Stimulated activated naive CD4-positive, alpha-beta T cell (primary cell): ENCODE measurements at places on chromosomes 1 and 21.

DNA sequence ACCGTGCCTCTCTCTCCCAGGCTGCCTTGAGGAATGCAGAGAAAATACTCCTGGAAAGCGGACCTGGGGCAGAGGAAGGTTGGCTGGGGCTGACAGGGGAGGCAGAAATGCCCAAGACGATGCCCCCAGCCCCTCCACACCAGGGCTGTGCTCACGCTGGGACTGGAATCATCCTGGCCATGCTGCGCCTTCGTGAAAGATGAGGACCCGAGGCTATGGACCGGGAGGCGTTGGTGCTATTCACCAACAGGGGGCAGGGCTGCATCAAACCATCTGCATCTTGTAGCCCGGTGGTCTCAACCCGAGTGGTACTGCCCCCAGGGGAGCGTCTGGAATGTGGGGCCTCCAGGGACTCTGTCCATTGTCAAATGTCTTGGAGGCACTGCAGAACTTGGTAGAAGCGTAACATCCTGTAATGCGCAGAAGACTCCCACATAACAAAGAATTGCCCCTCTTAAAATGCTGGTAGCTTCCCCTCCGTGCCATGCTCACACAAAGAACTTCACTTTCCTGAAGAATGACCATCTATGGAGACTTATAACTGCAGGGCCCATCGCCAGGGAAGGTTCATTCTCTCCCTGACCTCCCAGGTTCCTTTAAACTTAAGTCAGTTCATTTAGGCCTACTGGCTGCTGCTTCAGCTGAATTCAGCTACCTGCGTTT lies 251.2 kb downstream of the RRAGC start:
- no peak for DNase-seq

GRCh38 chr1:43232074-43232473 lies 37.7 kb upstream of the TMEM125 start:
- no peak for DNase-seq

GRCh38 chr1:205066141-205066818 lies 18.0 kb downstream of the TMEM81 start:
- DNase-seq, result no peak

DNA sequence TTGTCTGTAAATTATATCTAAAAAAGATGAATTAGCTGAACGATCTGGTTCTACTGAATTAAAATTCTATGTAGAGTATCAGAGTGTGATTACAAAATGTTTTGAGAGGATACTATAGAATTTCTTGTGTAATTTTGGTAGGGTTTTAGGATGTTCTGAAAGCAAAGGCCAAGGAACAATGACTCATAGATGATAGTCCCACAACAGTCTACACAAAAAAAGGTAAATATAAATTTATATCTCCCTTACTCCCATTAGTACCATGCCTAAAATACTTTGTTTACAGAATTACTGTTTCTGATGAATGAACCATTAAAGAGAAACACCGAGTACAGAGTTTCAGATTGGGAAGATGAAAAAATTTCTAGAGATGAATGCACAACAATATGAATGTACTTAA lies 9.5 kb downstream of the EDEM3 start:
- no peak for DNase-seq

- no peak for DNase-seq
Measured at GRCh38 chr21:45126204-45126626, 51.8 kb downstream of the ADARB1 start.

DNA sequence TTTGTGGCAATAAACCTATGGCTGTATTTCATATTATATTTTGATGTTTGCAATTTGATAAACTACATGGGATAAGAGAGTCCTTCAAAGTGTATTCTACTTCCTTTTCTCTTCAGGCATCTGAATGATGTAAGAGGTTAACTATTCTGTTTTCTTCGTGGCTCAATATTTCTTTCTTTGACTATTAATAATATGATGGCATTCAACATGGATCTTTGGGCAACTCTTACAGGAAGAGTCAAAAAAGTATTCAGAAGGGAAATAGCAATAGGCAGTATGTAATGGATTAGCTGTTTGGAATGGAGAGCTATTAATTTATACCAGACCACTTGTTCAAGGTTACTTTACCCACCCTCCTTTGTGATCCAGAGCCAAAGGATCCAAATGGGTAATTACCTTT lies 74.4 kb downstream of the HMCN1 start:
- DNase-seq, result no peak

DNA sequence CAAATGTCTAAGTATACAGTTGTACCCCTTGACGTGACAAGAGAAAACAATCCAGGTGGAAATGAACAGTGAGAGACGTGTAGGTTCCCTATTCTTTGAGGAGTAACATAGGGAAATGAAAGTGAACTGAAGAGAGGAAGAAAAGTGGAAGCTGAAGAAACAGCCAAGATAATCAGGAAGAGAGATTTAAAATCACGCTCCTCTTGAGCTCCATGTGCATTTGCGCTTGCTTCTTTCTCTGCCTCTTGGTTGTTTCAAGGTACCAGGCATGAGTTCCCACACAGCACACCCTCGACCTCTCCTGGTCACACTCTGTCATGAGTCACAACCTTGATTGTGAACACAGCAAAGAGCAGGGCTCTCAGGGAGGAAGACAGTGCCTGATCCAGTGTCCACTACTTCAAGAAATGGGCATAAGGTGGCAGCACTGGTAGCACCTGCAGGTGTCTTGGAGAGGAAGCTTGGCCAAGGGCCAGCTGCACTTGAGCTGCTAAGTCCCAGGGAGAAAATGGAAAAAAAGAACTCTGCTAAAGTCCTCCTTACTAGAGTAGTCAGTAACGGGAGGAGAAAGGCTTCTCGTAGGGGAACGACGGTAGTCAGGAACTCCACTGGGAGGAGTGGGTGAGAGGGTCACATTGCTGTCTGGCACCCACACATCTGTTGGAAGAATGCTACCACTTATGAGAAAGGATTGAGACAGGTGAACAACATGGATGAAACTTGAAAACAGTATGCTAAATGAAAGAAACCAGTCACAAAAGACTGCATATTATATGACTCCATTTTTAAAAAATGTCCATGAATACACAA lies 18.3 kb upstream of the ARID1A start:
- peak; percentile 38 for DNase-seq

GRCh38 chr1:19694298-19694697 lies 29.6 kb downstream of the HTR6 start:
- no peak for DNase-seq

GRCh38 chr1:15833842-15834405 lies 13.6 kb upstream of the SPEN start:
- DNase-seq, result no peak

DNA sequence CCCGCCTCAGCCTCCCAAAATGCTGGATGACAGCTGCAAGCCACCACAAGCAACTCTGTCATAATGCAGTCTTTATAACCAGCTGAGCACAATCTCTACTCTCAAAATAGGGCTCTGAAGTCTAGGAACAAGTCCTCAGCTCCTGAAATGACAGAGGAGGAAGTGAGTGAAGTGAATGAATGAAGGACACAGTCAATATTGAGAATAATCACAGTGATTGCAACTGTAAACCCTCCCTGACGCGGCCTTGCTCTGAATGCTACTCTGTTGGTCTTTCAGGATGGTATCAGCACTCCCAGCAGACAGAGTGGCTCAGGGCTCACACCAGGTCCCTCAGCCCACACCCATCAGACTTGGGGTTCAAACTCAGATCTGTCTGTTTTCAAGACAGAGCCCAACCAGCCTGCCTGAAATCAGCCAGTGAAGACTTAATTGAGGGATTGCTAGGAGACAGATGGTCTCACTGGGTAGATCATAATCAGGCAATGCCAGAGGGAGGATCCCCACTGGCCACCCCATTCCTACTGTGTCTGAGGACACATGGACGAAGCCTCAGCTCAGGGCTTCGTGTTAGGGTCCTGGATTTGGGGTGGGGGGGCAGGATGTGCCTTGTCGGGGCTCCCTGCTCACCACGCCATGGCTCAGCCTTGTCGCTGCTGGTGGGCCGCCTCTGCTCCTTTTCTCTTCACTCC lies 20.9 kb downstream of the RNF187 start:
- DNase-seq, result no peak
